LHCN-M2 (cell line): ENCODE measurements at places on chromosomes 3 and 15. TPM values are rescaled to one million over a fixed set of nuclear protein-coding genes. Genes with fewer than 3 reads are reported as not detected.
A peak's percentile ranks its signal among the peaks of the same experiment; 100 is the strongest.

DNA sequence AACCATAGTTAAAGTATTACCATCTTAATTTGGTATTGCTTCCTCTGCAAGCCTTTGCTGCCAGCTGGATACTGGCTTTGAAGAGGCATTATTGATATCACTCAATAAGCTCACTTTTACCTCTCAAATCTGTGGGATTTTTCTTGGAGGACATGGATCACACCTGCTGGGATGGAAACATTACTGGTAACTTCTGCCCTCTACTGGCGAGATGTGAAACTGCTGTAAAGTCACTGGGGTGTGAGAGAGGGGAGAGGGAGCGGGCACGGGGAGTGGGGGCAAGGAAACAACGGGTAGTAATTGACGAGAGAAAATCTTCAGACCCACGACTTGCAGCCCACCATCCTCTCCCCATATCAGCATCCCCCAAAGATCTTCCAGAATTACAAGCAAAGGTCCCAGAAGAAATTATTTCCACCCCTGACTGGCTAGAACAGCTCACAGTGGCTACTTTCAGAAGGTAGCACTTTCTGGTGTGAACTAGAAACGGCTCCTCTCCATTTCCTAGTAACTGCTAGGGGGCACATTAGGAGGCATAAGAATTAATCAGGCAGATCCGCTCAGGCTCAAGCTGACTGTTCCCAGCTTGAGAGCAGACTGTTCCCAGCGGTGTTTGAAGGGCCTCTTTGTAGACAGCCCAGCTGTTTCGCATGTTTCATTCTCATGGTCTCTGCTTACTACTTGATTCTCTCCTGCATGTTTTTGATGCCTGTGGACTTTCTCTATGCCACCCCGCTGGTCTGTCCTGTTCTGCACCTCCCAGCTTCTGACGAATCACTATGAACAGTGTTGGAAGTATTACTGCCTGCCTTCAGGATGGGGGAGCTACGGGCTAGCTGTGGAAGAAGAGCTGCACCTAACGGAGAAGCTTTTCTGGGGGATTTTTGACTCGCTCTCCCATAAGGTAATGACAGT is 230.4 kb upstream of the CHRM5 start:
- peak; percentile 13 for DNase-seq

GRCh38 chr3:35929158-35929557 is 289.8 kb downstream of the ARPP21 start:
- DNase-seq = peak; percentile 89

The GLDN gene
- total RNA-seq = not detected in 2 replicates

The LRRC31 gene
- total RNA-seq = not detected in 2 replicates

The XCR1 gene
- 0.06 TPM in 1 of 2 replicates, not detected in the other for total RNA-seq

DNA sequence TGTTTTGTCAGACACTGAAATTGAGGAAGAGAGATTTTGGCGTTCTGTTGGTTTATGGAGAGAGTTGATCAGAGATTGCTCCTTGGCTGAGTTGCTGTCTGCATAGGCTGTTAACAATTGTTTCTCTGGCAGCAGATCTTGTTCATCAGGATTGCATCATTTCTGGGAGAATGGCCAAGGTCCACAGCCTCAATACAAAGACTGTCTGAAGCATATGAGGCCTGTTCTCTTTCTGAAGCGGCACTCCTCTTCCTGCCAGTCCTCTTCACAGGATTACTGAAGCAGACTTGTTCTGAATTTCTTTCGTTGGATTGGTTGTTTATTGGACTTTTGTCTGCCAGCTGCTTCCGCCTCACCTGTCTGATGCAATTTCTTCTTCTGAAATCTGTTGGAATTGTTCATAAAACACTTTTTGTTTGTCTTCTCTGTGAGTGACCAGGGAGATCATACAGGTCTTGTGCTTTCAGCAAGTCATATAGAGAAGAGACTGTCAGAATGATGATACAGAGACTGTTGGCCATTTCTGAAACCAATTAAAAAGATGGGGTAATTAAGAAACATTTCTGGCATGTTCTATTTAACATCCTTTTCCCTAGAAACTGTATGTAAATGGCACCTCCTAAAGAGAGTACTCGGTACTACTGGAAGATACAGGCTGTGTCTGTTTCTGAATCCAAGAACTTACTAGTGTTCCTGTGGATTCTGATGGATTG is 25.5 kb downstream of the SETD5 start:
- peak; percentile 94 for DNase-seq

DNA sequence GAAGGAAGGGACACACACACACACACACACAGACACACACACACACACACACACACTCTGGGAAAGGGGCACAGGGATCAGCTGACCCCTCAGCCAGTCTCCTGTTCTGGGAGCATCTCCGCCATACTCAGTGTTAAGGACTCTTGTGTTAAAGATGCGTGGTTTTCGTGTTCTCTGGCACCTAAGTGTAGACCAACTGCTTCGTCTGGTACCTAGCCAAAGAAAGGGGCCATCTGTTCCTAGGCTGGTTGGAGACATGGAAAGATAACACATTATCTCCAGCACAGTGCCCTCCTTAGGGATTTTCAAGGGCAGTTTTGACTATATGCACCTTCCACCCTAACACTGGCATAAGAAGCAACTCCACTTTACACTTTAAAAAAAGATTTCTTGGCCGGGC is 65.1 kb downstream of the EPHB1 start:
- DNase-seq = no peak

DNA sequence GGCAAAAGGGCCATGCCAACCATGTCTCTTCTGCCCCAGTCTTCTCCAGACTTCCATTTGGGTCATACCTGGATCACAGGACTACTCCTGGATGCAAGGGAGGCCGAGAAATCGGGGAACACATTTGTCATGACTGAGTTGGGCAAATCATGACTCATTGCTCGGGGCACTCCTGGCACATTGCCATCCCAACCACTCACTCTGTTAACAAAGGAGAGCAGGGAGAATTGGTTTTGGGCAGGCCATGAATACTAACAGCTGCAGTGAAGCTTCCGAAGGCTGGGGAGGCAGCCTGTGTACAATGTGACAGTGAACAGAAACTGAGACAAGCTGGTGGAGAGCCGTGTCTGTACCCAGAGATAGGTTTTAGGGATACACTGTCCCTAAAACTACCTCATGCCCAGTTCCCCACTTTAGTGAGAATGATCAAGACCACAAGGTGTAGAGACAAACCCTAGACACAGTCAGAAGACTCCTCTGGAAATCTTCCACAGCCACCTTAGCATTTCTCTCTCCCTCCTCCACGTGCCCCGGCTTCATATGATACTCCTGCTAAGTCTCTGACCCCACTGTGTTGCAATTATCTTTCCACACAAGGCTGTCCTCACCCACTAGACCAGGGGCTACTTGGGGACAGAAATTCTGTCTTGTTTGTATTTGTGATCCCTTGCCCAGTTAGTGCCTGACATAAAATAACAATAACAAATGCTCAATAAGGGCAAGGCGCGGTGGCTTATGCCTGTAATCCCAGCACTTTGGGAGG is 10.5 kb upstream of the BUB1B start:
- DNase-seq = peak; percentile 97

- no peak for DNase-seq
These were observed 201.6 kb downstream of the THSD4 start for GRCh38 chr15:71316911-71317310.

The MKRN2OS gene
- total RNA-seq = not detected in 2 replicates

- DNase-seq = no peak
These were observed 298.3 kb downstream of the LRRC3B start for GRCh38 chr3:26920646-26921478.

The HYAL1 gene
- total RNA-seq = 0.23 and 0.32 TPM in 2 replicates

DNA sequence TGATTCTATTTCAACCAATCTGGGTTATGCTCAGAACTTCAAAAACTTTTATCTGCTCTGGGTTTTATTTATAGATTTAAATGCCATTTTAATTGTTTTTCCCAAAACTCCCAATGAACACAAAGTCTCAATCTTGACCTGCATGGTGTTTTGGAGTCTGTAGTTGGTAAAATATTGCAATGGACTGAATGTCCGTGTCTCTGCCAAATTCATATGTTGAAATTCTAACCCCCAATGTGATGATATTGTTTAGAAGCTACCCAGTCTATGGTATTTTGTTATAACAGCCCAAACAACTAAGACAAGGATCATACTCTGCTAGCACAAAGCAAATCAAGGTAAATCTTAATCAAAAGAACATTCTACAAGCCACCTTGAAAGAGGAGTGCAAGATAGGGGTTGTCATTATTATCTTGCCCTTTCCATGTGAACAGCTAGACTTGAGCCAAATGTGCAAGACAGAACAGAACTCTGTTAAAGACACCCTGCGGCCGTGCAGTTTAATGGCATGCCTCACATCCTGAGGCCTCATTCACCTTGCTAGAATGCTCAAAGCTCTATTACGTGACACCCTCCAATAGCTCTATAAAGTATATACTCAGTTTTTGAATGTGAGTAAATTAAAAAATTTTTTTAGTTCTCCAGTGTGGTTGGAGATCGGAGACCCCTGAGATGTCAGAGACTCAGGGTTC is 7.5 kb downstream of the EOGT start:
- no peak for DNase-seq

- no peak for DNase-seq
These were observed 62.1 kb upstream of the TBC1D23 start for GRCh38 chr3:100198579-100199269.

The P2RY13 gene
- total RNA-seq = not detected in 2 replicates

The GALNT15 gene
- 2.1 and 3.1 TPM in 2 replicates for total RNA-seq

- no peak for DNase-seq
These were observed 35.3 kb downstream of the ZBTB38 start for GRCh38 chr3:141403576-141403975.

DNA sequence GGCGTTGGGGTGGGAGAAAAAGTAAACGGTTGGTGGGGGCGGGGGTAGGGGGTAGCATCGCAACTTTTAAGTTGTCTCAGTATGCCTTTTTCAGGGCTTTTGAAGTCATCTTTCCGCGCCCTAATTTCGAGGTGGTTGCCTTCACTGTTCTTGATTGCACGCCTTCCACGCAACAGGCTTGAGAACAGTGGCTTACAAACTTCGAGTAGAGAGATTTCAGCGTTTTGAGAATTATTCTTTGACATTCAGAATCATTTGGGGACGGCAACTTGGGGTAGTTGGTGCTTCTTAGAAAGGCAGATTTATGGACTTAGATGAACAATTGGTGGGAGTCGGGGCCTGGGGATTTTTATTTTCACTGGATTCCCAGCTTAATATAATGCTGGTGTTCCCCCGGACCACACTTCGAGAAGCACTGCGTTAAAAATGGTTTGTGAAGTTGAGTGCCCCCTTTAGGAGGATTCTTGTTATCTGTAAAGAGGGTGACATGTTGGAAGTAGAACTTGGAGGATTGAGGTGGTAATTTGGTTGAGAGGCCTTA is 880 bp downstream of the PPP4R2 start:
- DNase-seq = peak; percentile 71

- peak; percentile 81 for DNase-seq
These were observed 1.6 kb upstream of the UBA3 start for GRCh38 chr3:69081583-69082262.

- no peak for DNase-seq
These were observed 5.2 kb upstream of the EIF1B start for GRCh38 chr3:40304352-40304751.

The ROBO1 gene
- 22.9 and 25.9 TPM in 2 replicates for total RNA-seq

GRCh38 chr3:34650131-34650530 is 851.7 kb downstream of the PDCD6IP start:
- DNase-seq = no peak

- DNase-seq = no peak
These were observed 16.1 kb downstream of the KLF15 start for GRCh38 chr3:126340943-126341754.

The ROPN1 gene
- not detected in 2 replicates for total RNA-seq

- no peak for DNase-seq
These were observed 23.1 kb downstream of the C3orf52 start for GRCh38 chr3:112109322-112109721.

The OR5H15 gene
- not detected in 2 replicates for total RNA-seq

The ZKSCAN7 gene
- 5.3 and 7.4 TPM in 2 replicates for total RNA-seq

GRCh38 chr15:43516185-43516584 is 1.2 kb upstream of the MAP1A start:
- peak; percentile 64 for DNase-seq

DNA sequence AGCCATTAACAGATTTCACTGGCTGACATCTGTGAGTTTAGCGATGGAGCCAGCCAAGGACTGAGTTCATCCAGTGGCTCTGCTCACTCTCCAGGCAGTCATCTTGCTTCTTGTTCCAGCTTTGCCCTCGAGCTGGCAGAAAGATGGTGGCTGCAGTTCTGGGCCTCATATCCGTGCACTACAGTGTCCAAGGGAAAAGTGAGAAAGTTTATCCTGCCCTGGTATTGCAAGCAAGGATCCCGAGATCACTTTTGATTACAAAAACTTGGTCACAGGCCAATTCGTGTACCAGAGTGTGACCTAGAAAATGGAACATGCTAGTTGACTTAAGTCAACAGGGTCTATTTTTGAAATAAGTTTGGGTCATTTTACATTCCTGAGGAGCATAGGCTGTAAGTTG is 288.0 kb upstream of the CHRM5 start:
- no peak for DNase-seq

DNA sequence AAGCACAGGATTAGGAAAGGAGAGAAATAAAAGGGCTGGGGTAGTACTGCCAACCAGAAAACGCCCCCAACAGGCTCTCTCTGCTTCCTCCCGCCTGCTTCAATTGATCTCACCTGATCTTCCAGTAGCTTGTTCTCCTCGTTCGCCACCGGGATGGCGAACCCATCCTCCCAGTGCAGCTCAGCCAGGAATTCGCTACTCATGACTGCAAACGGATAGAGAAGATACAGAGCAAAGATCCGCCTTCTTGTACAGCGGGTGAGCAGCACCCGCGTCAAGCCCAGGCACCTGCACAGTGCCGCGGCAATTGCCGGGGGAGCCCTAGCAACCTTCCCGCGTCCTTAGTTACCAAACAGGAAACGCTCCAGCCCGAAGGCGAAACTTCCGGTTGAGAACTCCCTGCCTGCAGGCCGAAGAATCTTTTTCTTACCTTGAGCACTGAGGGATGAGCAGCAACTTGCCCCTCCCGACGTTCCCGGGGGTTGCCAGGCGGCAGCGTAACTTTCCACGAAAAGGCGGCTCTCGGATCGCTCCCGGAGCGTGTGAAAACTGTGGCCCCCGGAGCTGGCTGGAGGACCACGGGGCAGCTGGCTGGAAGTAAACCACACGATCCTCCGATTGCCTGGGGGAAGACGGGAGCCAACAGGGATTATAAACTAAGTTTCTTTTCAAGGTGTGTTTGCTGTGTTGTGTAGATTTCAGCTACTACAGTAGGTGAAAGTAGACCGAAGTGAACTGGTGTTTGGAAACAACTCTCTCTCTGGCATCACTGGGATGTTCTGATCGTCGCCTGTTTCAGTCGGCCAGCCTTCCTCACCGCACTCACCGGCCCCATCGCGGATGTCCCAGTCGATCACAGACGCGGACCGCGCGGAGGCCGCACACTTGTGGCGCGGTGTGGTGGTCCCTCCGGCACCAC is at the start of gene CCDC39:
TSS of gene CCDC39 (minus strand) at position 312 of the 919 bp plus-strand sequence. CDS start at position 203, 109 bp downstream.
- peak; percentile 49 for DNase-seq

DNA sequence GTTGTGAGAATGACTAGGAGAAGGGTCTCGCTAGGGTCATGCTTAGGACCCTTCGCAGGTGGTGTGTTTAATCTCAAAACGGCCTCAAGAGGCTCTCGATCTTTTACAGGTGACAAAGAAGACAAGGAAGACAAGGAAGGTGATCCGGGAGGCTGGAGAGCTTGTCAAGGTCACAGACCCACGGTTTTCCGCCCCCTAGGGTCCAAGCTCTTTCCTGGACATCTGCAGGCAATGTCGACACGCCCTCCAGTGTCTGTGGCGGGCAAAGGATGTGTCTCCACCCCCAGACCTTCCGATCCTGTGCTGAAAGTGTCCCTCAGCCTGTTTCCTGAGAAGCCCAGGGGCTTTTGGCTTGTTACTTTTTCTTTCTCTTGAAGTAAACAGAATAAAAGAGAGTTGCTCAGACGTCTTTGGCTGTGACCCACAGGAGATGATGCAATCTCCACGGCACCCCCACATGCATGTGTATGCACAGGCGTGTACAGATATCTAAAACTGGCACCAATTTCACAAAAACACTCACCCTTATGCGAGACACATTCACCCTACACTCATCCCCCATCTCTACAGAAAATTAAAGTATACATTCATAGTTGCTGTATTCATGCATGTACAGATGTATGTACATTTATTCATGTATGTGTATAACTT is 108.8 kb downstream of the KLF13 start:
- DNase-seq = peak; percentile 42
